ENCODE measurements at places on chromosomes 12 and 14.

- peak; percentile 46 for DNase-seq
These were observed 1.3 kb upstream of the ATP5MC2 start for GRCh38 chr12:53677016-53677799.

DNA sequence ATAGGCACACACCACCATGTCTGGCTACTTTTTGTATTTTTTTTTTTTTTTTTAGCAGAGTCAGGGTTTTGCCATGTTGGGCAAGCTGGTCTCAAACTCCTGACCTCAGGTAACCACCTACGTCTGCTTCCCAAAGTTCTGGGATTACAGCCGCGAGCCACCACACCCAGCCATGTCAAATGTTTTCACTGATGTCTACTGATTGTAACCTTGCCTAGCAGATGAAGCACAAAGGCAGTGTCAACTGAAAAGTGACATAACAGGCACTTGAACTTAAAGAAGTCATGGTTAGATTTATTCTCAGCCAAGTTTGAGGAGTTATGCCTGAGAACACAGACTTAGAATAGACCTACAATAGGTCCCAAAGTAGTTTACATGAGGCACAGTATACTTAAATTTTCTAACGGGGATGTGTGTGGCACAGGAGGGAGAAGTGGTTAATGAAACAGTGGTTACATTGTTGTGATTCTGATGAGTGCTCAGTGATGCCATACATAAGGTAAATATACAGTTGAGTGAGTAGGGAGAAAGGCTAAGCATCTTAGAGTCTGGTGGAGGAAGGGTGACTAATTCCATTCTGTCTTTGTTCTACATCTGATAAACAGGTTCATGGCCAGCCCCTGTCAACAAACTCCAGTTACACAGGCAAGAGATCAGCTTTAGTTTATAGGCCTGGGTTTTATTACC lies 12.6 kb upstream of the RNASE4 start:
- no peak for DNase-seq

DNA sequence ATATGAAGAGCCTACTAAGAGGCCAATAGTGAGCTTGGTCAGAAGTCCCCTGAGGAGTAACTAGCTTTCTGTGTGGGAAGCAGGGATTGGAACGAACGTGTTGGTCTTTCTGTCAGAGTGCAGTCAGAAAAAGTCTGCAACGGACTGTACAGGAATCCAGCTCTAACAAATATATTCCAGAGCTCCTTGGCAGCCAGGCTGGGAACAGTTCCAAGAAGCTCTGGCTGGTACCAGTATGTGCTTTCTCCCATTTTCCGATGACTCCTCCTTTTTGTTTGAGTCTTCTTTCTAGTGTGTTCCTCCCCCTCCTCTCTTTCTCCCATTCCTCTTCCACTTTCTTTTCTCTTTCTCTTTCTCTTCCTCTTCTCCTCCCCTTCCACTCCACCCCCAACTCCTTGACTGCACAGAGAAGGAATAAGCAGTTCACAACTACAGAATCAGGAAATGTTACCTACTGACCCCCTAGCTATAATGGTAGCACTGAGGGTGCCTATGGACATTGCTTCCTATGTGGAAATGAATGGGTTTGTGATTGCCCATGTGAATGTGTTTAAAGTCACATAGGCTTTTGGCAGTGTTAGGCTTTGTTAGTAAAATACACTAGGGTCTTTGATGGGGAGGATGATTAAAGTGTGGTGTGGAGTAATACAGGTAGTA lies 59.9 kb downstream of the TTLL5 start:
- peak; percentile 46 for DNase-seq

GRCh38 chr12:49863946-49864797 lies 21.3 kb upstream of the BCDIN3D start:
- no peak for DNase-seq

GRCh38 chr12:3725388-3726115 lies 27.4 kb downstream of the CRACR2A start:
- DNase-seq, result peak; percentile 34

- DNase-seq, result no peak
These were observed 122.0 kb downstream of the PCNX1 start for GRCh38 chr14:71029236-71029781.

DNA sequence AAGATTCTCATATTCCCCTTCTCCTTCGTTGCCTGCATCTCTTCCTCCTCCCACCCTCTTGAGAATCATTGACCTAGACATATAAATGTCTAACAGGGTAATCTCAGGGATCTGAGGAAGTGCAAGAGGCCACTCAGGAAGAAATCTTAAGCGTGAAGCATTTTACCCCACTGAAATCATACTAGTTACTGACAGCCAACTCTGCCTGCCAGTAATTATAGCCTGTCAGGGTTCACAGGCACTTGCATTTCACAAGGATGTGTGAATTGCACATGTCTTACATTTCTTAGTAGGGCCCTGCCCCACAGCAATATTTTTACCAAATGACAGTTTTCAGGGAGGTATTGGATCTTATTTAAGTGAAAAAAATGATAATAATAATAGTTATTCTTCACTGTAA lies 127.2 kb downstream of the SLC15A5 start:
- DNase-seq, result no peak

DNA sequence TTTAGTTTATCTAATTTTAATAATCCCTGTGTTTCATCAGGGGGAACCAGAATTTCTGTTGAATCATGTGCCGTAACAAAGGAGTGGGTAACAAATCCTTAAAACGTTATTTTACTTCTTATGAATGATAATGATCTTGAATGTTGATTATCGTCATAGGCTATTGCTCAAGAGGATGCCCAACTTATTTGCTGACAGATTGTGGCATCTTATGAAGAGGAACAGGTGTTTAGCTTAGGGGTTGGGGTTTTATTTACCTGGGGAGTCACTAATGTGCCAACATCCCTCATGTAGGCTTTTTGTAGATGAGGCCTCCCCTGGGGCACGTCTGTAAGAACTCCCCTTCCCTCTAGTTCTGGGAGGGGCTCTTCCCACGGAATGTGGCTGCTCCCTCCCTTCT lies 32.4 kb upstream of the TMX1 start:
- no peak for DNase-seq

GRCh38 chr14:72962829-72963312 lies 36.6 kb downstream of the DCAF4 start:
- peak; percentile 23 for DNase-seq

GRCh38 chr12:126719912-126720705 lies 1546.9 kb upstream of the TMEM132C start:
- DNase-seq, result no peak

DNA sequence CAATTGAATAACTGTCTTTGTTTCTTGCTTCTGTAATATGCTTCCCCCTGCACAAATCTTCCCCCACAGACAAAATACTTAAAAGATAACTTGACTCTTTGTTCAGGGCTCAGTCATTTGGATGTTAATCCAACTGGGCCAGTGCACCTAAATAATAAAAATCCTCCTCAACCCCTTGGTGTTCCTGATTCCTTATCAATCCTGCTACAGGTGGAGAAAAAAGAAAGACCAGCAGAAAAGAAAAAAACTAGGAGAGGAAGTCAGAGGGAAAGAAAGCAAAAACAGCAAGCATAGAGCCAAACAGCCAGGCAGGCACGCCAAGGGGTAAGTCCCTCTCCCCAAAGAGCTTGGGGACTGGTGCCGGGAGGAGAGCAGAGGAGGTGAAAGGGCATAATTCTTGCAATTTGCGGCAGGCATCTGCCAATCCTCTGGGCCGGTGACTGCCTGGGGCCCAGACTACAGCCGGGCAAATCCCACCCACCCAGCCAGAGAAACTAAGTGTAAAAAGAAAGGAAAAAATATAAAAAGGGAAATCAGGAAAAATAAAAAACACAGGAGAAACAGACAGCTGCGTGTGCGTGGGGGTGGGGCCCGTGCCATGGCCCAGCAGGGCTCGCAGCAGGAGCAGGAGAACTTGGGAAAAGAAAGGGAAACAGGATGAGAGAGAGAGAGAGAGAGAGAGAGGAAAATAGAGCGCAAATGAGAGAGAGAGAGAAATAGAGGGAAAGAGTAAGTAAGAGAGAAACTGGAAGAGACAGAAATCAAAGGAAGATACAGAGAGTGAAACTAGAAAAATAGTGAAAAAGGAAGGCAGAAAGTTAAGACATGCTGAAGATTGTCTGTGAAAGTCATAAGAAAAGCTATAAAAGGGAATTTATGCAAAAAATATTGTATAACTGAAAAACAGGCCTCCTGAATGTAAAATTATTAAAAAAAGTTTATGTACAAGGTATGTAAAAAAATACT lies 21.4 kb downstream of the KLRK1 start:
- DNase-seq, result no peak

DNA sequence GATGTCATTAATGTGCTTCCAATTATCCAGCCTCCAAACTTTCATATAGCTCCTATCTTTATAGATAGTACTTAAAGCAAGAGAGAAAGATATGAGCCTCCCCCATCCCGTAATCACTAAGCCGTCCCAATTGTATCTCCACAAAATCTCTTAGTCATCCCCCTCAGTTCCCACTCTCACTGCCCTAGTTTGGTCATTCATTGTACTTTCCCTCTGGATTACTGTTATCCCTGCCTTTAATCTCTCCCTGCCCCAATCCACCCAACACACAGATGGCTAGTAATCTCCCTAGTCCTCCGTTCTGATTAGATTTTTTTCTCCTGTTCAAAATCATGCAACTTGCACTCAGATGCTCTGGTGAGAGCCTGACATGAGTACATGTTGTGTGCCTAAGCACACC lies 5.4 kb upstream of the BCAT1 start:
- no peak for DNase-seq

DNA sequence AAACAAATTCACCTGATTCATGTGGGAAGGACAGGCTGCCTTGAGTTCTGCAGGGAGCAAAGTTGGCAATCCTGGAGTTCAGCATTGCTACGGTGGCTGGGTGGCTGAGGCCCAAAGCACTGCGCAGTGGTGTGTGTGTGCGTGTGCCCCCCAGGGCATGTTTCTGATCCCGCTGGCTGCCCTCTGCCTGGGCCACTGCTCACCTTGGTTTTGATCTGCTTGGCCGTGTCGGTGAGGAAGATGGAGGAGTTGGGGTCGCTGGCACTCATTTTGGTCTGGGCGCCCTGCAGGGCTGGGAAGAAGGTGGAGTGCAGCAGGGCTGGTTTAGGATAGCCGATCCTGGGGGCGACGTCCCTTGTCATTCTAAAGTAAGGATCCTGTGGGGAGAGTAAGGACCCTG lies 19.1 kb downstream of the SLC25A47 start:
- no peak for DNase-seq

GRCh38 chr12:131805421-131805820 lies 22.8 kb upstream of the MMP17 start:
- no peak for DNase-seq

DNA sequence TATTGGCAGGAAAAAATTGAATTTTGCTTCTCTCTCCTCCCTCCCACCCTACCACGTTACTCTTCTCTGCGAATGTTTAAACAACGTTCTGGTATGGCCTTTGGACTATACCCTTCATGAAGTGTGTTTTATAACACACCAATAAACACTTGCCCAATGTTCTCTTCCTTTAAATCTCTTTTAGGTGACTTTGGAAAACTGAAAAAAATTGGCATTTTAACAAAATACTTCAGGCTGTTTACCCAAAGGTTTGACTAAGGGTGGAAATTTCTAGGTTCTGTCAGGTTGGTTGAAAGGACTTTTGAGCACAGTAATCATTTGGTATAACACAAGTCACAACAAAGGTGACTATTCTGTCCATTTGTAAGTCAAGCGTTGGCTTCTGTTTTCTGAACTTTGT lies 446.8 kb downstream of the AEBP2 start:
- no peak for DNase-seq

DNA sequence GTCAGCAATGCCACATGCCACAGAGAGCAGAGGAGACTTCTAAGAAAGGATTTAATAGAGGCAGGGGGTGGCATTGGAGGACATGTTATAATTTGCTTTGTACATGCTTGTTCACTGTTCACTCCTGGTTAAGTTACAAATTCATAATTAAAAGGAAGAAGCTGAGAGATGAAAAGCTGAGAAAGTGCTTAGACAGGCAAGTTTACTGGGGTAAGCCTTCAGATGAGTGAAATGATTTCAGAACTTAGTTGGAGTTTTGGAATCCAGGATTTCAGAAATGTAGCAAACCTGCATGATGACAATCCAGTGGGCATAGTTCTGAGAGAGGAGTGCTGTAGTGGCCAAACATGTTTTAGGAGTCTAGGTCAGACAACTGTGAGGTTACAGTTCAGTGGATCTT lies 67.3 kb upstream of the FBXO33 start:
- no peak for DNase-seq

DNA sequence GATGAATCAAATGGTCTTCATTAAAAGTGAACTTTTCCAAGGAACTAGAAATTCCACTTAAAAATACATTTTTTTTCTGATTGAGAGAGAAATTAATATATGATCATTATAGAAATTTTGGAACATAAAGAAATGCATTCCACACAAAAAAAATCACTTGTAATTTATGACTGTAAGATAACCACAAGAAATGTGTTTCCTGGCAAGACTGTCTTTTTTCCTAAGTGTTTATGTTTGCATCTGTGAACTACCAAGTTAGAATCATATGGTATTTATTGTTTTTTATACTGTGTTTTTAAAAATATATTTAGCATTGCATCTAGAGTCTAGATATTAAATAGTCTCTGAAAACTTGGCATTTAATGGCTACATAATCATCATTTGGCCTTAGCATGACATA lies 726.8 kb downstream of the BCL11B start:
- no peak for DNase-seq

- DNase-seq, result peak; percentile 40
These were observed 519.7 kb upstream of the TBX3 start for GRCh38 chr12:115203701-115204100.

DNA sequence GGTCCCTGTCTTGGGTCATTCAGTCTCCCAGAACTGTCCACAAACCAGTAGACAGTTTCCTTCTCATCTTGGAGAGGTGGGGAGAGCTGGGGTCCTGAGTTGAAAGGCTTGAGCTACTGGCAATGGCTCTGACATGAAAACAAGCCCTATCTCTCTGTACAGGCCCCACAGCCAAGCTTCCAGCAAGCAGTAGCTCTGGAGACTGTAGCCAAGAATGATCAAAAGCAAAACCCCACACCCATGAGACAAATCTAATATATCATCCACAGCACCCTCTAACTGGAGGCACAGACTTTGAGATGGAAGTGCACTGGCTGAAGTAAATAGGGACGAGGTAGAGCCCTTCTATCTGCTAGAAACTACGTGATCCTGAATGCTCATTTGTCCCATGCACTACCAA lies 40.9 kb downstream of the RERG start:
- no peak for DNase-seq

- DNase-seq, result no peak
These were observed 48.7 kb downstream of the BEGAIN start for GRCh38 chr14:100538351-100539002.

GRCh38 chr12:132629330-132629729 lies 10.8 kb downstream of the P2RX2 start:
- no peak for DNase-seq
